ENCODE measurements at places on chromosomes 16 and 17.

DNA sequence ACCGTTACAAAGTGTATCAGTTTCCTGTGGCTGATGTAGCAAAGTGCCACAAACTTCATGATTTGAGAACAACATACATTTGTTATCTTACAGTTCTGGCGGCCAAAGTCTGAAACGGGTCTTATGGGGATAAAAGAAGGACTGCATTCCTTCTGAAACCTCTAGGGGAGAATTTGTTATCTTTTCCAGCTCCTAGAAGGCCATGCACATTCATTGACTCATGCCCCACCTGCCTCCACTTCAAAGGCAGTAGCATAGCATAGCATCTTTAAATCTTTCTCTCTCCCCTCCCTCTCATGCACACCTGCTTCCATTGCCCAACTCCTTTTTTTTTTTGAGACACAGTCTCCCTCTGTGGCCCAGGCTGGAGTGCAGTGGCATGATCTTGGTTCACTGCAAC lies 190.7 kb upstream of the DYNLRB2 start:
- DNase-seq: no peak

- no peak for DNase-seq
These were observed 28.6 kb downstream of the TRPV3 start for GRCh38 chr17:3528880-3529511.

- no peak for DNase-seq
These were observed 29.9 kb upstream of the GINS2 start for GRCh38 chr16:85718682-85719081.

DNA sequence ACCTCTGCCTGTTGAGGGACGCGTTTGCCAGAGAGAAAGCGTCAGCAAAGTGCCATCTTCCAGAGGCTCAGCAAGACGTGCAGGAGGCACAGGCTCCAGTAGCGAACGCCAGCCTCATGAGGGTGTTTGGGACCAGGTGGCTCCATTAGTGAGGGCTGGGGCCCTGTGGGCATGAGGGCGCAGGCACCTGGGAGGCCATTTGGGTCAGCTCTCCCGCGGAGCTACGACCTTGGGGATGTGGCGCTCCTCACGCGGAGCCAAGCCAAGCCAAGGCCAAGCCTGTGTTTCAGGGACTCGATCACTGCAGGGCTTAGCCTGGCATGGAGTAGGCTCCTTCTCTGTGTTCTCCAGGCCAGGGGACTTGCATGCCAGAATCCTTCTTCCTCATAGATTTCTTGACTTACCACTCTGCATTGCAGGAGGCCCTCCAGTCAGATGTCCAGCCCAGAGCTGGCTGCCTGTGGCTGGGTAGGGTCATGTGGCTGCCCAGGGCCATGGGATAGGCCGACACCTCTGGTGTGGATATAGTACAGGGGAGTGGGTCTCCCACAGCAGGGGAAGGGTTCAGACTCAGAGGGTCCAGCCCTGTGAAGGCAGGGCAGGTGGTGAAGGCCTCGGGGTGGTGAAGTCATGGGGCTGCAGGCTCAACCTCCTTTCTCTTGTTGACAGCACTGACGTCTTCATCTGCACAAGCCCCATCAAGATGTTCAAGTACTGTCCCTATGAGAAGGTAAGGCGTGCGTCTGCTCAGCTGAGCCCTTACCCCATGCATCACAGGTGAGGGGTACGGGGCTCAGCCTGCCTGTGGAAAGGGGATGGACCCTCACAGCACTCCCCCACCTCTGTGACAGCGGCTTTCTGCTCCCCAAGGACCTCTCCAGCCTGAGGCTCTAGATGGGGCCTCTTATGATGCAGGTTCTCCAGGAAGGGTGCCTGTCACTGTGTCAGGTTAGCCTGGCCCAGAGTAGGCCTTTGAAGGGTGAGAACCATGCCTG lies 19.6 kb downstream of the NT5M start:
- DNase-seq: no peak

- DNase-seq: no peak
These were observed 243.3 kb downstream of the MSI2 start for GRCh38 chr17:57499648-57500049.

DNA sequence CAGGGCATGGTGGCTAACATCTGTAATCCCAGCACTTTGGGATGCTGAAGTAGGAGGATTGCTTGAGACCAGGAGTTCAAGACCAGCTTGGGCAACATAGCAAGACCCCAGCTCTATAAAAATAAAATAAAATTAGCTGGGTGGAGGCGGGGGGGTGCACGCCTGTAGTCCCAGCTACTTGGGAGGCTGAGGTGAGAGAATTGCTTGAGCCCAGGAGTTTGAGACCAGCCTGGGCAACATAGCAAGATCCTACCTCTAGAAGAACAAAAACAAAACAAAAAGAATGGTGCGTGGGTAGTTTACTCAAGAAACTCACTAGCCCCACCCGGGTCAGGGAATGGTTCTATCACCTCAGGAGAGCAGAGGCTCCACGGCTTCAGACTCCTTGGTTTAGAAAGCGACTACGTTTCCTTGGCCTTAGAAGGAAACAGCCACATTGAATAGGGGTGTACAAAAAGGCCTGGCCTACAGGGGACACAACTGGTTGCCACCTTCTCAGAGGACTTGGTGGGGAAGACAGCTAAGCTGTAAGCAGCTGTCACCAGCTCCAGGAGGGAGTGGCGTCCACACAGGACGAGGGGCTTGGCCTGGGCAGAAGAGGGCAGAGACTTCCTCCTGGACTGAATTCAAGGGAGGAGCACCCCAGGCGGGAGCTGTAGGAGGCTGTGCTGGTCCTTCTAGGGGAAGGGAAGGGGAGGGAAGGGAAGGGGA lies 716 bp downstream of the TK1 start:
- no peak for DNase-seq

DNA sequence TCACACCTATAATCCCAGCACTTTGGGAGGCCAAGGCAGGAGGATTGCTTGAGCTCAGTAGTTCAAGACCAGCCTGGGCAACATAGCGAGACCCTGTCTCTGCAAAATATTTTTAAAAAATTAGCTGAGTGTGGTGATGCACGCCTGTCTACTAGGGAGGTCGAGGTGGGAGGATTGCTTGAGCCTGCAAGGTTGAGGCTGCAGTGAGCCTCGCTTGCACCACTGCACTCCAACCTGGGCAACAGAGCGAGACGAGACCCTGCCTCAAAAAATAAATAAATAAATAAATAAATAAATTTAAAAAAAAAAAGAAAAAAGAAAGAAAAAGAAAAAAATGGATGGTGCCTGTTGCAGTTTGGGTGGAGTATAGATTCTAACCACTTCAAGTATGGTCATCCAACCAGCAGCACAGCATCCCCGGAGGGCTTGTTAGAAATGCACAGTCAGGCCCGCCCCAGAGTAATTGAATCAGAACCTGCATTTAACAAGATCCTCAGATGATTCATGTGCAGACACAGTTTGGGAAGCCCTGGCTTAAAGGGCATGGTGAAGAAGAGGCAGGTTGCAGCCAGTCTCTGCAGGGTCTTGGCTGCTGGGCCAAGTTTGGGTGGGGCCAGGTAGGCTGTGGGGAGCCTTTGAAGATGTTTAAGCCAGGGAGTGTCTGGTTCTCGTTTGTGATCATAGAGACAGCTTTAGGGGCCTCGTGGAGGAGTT lies 40.8 kb downstream of the MRC2 start:
- no peak for DNase-seq

GRCh38 chr16:11916524-11917285 lies 949 bp upstream of the GSPT1 start:
- DNase-seq: peak; percentile 20

DNA sequence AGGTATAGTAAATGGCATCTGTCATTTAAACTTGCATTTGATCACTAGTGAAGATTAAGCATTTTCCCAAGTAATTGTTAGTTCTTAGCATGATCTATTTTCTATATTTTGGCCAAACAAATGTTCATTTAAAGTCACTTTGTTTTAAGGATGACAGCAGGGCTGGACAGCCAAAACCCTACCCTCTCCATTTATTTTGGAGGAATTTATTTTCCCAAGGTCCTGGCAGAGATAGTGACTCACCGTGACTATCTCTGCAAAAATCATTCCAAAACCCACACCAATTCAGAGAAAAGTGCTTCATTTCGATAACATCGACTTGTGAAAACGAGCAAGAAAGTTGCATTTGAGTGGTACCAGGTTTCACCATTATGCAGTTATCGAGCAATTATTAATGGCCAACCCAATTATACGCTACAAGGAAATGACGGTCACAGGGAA lies 665 bp upstream of the AKAP1 start:
- no peak for DNase-seq

- no peak for DNase-seq
These were observed 18.8 kb downstream of the DHX38 start for GRCh38 chr16:72112452-72112792.

DNA sequence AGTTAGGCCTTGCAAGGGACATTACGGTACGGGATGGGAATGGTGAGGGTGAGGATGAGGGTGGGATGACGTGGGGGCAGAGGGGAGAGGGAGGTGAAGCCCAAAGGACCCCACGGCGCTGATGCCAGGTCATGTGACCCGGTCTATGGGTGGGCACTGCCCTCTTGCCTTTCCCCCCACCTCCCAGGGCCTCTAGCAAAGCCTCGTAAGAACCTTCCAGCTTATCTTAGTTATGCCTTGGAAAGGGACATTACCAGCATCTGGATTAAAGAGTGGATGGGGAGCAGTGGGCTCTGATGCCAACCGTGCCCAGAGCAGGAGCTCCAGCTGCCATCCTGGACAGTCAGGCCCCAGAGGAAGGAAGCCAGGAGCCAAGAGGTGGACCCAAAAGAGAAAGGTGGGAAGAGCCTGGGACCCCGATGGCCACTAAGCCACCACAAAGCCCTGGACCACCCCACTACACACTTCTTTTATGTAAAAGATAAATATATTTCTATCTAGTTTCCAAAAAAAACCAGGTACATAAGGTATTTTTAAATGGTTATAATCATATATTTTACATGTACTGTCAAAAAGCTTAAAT lies 40.9 kb downstream of the TK2 start:
- DNase-seq: no peak

DNA sequence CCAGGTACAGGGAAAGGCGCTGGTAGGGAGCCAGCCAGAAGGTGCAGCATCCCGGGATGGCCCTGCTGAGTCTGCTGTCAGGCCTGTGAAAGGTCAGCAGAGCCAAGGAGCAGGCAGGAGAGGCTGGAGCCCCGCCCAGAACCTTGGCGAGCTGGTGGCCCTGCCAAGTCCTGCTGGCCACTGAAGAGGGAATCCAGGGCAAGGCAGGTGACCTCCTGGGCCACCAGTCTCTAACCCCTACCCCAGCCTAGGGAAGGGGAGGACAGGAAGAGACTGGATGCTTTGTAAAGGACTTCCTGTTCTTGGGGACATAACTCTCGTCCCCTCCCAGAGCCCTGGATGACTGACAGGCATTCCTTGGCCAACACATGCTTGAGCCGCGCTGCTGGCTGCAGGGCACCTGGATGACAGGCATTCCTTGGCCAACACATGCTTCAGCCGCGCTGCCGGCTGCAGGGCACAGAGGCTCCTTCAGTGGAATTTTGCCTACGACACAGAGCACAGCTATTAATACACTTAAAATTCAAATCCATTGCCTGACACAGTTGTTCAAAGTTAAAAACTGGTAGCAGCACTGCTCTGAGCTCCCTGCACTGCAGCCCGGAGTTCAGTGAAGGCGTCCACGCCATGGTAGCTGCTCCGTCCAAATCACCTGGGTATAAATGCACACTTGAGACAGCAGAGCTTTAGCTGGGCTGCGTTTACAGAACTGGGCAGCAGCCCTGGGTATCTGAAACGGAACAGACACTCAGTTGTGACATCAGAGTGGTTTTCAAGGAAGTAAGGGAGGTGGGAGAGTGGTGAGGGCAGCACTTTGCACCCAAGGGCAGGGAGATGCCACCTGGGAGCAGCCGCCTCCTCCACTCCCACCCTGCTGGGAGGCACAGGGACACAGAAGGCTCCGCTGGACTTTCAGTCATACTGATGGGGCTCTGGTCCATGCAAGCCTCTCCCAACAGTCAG lies 2.0 kb upstream of the BRICD5 start:
- no peak for DNase-seq

DNA sequence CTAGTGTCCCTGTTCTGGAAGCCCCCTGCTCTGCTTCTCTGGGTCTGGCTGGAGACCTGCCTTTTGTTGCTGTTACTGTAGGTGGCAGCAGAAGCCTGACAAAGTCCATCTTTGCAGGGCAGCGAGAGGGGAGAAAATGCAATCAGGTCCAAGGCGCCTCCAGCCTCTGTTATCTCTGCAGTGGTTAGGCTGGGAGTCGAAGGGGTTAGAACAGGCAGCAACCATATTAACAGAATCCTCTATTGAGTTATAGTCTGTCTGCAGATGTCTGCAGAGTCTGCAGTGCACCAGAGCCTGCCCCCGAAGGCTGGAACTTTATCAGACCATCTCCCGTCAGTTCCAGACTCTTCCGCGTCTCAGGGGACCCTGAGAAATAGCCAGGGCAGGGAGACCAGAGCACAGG lies 404.9 kb upstream of the EEF2KMT start:
- DNase-seq: peak; percentile 6
